ENCODE measurements at places on chromosomes 1 and 21.

GRCh38 chr1:18929686-18930085 lies 26.8 kb downstream of the IFFO2 start:
- DNase-seq = no peak

GRCh38 chr1:51875291-51875772 lies 3.2 kb downstream of the NRDC start:
- DNase-seq = no peak

DNA sequence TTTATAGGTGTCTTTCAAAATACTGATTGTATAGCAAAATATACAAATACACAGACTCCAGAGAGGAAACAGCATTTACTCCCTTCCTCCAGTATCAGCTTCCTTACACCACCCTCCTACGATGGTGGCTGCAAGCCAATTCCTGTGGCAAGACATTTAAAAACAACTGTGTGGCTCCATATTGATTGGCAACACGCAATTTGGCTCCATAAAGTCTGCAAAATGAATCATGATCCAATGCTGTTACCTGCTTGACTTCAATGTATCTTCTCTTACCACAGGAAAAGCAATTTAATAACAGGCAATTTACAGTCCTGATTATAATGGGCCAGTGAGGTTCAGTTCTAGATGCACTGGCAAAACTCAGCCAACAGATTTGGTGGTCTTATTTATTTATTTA lies 19.7 kb upstream of the ATP6V1G3 start:
- no peak for DNase-seq

DNA sequence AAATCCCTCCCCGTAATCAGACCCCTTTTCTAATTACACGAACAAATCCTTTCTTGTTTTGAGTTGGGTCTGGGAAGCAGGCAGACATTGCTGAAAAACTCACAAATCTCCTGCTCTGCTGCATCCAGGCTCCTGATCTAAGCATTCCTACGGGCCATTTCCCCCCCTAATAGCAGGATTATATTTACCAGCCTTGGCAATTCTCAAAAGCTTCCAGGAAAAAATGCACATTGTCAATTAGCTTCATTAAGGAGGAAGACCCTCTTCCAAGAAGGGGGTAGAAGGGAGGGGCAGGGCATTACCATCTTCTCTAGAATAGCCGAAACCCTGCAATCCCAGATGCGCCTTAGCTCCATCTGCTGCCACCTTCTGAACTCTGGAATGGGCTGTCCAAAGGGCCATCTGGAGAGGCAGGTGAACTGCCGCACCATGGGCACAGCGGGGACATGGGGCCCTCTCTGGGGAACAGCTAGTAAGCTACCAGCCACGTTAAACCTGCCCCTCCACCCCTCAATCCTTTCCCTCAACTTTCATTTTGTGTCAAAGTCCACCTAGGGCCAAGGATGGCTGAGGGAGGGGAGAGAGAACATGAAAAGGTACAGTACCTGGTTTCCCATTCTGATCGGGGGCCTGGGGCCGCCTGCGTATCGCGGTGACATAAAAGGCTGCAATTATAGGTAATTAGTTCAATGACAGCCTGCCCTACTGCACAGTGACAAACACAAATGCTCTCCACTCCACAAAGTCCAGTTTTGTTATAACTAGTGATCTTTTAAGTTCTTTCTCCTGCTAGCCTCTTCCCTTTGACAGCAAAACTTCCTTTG lies 56.8 kb downstream of the MRPL37 start:
- DNase-seq = peak; percentile 24

DNA sequence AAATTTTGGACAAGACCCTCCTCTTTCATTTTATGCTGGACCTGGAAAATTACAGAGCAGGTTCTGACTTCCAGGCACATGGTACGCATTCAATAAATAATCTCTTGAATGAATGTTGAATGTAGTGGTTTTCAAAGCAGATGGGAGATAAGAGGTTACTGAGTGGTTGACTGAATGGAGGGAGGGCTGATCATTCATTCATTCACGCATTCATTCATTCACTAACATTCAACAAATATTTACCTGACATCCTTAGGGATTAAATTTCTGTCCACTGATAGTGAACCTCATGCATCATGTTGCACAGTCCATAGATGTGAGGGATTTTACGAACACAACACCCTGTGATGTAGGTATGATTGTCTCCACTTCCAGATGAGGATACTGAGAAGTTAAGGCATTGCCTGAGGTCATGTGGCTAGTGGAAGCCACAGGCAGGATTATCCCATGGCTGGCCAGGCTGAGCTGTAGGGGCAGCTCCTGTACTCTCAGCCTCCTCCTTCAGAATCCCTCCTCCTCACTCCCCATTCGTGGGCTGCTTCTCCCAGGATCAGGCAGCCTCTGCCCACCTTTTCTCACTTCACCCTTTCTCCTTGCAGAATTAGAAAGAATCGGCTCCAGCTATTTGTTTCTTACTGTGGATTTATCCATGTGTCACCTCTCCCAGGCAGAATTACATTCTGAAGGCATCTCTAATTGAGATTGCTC lies 48.4 kb upstream of the ATP5PO start:
- DNase-seq = no peak

Measured in transverse colon (tissue), 4 donors.